ENCODE measurements at places on chromosomes 5 and 9.
A peak's percentile ranks its signal among the peaks of the same experiment; 100 is the strongest.

- no peak for DNase-seq
Observed at GRCh38 chr9:112856843-112857242, 33.8 kb downstream of the SLC46A2 start.

- DNase-seq = no peak
Observed at GRCh38 chr5:39638813-39639212, 214.0 kb upstream of the DAB2 start.

- no peak for DNase-seq
Observed at GRCh38 chr9:112404508-112404932, 24.6 kb downstream of the HSDL2 start.

DNA sequence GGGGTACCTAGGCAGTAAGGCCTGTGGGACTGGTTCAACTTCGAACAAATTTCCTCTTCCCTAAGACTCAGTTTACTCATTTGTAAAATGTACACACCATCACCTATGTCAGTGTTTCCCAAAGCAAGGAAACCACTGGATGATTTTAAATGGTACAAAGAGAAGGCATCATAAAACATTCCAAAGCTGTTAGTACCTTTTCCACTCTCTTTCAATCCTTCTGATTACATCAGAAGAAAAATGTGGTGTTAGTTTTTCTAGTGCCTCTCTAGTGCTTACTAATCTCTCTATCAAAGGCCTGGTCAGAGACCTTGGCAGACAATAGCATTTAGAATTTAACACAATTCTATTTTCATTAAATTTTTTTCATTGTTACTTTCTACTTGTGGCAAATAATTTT, 18.1 kb downstream of the NR6A1 start:
- DNase-seq = no peak

GRCh38 chr5:149860801-149861322, 83.7 kb downstream of the PDE6A start:
- DNase-seq = no peak

GRCh38 chr9:1959371-1959770, 55.8 kb upstream of the SMARCA2 start:
- DNase-seq = no peak

- DNase-seq = peak; percentile 93
Observed at GRCh38 chr5:139637438-139638089, 10.6 kb upstream of the CXXC5 start.

DNA sequence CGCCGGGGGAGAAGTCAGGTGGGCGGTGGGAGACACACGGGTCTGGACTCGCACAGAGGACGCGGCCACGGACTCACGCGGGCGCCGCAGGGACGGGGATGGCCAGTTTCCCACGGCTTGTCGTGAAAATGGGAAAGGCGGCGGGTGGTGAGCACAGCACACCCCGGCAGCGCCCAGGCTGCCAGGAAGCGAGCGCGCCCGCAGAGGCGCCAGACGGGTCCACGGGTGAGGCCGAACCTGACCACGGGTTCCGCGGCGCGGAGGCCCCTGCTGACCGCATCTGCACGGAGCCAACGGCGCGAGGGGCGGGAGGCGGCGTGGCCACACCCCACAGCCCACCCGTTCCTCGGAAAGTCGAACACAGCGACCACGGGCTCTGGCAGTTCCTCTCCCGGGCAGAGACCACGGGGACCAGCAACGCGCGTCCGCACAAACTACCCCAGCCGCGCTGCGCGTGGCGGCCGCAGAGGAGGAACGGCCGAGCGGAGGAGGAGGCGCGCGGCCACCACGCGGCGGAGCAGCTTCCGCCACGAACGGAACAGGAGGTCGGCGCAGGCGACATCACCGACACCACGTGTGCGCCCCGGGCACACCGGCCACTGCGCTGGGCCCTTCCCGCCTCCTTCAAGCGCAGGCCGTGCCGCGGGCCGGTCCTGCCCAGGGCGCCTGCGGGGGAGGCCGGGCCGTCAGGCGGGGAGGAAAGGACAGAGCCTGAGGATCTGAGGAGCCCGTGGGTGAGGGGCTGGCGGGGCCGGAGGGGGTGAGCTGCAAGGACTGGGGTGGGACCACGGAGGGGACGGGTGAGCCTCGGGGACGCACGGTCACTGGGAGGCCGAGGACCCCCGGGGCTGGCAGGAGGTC, 5.6 kb downstream of the EXD3 start:
- no peak for DNase-seq

DNA sequence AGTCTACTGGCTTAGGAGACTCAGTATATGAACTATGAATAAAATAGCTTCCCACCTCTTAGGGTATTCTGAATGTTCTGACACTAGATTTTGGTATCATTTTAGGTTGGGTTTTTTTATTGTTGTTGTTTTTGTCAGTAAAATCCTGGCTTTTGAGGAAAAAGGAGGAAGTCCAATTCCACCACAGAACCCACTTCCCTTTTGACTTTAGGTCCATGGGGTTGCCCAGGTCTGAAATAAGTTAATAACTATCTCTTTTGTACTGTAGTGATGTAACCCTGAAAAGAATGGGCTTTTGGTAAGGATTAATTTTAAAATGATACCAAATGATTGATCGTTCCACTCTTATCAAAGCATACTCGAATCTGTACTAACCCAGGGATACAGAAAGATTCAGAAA, 29.1 kb upstream of the IL12B start:
- no peak for DNase-seq
